T-cell (primary cell): ENCODE measurements at places on chromosomes 4 and X.

DNA sequence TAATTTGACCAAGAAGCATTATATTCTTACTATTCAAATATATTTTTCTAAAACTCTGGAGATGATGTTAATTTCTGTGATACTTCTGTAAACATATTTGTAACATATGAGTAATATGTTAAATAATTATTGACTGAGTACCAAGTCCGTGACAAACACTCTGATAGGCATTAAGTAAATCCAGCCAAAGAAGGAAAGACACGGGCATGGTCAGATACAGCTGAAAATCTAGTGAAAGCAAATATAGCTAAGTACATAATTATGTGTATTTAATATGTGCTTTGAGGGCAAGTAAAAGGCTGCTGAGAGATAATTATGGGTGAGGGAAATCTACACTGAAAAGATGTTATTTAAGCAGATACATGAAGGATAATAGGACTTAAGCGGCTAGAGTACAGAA, 1263.6 kb upstream of the ADGRL3 start:
- no peak for DNase-seq

GRCh38 chr4:104524591-104524990, 29.9 kb upstream of the CXXC4 start:
- DNase-seq, result no peak

GRCh38 chr4:176874721-176875445, 82.2 kb upstream of the VEGFC start:
- DNase-seq, result no peak

DNA sequence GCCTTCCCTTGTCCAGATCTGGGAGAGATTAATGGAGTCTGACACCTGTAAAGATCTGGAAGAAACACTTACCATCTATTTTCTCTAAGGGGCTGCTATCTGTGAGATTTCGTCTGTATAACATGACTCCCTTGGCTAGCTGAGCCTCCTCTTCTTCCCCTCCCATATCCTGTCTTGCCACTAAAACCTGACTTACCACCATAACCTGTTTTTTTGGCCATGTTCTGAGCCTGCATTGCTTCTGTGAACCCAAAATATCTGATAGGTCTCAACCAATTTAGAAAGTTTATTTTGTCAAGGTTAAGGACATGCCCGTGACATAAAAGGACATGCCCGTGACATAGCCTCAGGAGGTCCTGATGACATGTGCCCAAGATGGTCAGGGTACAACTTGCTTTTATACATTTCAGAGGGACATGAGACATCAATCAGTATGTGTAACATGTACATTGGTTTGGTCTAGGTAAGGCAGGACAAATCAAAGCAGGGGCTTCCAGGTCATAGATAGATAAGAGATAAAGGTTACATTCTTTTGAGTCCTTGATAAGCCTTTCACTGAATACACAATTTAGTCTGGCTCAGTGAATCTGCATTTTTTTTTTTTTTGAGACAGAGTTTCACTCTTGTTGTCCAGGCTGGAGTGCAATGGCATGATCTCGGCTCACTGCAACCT, 11.4 kb downstream of the MGST2 start:
- no peak for DNase-seq

DNA sequence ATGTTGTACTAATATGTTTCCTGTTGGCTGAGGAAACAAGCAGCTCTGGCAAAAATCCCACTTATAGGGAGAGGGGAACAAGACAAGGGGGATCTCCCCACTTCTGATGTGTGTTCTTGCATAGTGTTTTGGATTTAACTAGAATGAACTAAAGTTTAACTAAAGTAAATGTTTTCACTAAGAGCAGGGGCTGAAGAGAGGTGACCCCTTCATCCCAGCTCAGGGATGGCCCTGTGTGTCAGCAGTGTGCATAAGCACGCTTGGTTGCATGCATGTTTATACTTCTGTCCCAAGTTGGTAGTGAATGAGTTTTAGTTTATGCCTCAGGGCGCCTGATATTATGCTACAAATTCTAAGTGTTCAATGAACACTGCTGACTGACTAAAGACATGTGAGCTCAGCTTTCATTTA, 169.4 kb downstream of the MGST2 start:
- DNase-seq, result no peak

DNA sequence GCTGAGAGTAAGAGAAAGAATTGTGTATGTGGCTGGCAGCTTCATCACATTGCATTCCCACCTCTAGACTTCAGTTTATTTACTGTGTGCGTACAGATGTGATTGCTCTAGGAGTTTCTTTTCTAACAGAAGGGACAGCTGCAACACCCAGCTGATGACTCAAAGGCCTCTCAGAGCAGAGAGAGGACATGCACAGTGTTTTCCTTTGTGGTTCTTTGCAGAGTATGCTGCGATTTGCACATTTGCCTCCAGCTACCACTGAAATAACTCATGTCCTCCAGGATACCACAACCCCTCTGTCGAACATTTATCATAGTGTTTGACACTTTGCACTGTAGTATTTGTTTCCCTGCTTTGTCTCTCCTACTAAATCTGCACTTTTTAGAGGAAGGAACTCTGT, 294.1 kb downstream of the STIM2 start:
- no peak for DNase-seq

DNA sequence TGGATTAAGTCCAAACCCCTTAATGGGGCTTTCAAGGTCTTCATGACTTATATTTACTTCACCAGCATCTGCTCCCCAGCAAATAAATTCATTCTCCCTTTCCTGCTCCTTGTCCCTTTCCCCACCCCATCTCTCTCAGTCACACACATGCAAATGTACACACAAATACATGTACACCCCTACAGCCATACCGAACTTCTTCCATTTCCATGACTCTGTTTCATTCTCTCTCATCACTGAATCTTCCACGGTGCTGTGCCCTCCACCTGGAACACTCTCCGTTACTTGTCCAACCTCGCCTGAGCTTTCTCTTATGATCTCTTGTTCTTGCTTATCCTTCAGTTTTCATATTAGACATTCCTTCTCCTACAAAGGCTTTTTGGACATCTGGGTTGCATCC, 22.0 kb upstream of the RPA4 start:
- DNase-seq, result no peak

- no peak for DNase-seq
Measured at GRCh38 chrX:39816871-39817731, 280.7 kb downstream of the BCOR start.
